ENCODE measurements at places on chromosomes 6 and 20. TPM values are rescaled to one million over a fixed set of nuclear protein-coding genes. Genes with fewer than 3 reads are reported as not detected.

The TTLL9 gene
- total RNA-seq = 0.17 TPM

GRCh38 chr20:39474879-39475278, 512.7 kb downstream of the DHX35 start:
- DNase-seq = no peak
- H3K36me3 ChIP-seq = no peaks in the 10 kb centered on the region
- H3K4me3 ChIP-seq = no peak overlapping the region
- no peaks in the 10 kb centered on the region for H3K27me3 ChIP-seq
- no peak overlapping the region for H3K27ac ChIP-seq

The PNLDC1 gene
- 0.17 TPM for total RNA-seq

The C6orf15 gene
- not detected for total RNA-seq

GRCh38 chr6:114467931-114468330, 125.1 kb upstream of the HS3ST5 start:
- no peaks in the 10 kb centered on the region for H3K36me3 ChIP-seq
- H3K4me1 ChIP-seq = no peaks in the 10 kb centered on the region
- DNase-seq = no peak
- H3K27me3 ChIP-seq = no peaks in the 10 kb centered on the region
- H3K27ac ChIP-seq = no peak overlapping the region

The DTD1 gene
- total RNA-seq = 20.9 TPM

DNA sequence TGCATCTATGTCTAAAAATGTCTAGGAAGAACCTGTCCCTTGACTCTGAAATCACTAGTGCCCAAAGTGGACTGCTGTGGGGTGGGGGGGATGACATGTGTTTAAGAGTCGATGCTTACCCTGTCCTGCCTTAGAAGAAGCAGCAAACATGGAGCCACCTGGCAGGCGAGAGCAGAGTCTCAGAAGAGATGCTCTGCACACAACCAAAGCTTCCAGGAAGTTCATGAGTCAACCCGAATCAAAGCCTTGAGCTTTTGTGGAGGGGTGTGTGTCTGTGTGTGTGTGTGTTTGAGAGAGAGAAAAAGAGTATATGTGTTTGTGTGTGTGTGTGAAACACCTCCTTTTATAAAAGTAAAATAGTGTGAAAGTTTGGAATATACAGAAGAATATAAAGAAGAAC, 269.9 kb downstream of the ALDH8A1 start:
- no peak overlapping the region for H3K27ac ChIP-seq
- H3K36me3 ChIP-seq = no peaks in the 10 kb centered on the region
- peaks cover 4% of the 10 kb centered on the region for H3K27me3 ChIP-seq
- H3K4me3 ChIP-seq = no peak overlapping the region

The COL21A1 gene
- total RNA-seq = 12.8 TPM

DNA sequence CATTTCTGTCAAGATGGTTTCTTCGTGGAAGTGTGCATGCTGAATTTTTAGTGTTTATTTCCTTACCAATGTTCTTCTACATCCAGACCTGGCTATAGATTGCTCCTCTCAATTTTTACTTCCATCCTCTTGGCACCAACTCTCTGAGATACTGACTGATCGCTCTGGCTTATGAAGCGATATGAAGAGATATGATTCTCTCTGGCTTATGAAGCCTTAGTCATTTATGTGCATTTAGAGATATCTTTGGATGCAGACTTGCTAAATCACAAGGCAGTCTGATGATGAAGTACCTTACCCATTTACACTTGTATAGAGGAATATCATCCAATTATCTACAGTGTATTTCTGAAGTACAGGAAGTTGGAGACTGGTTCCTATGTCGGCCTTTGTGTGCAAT, 295.4 kb upstream of the STXBP5 start:
- peaks cover 6% of the 10 kb centered on the region for H3K4me1 ChIP-seq
- H3K27ac ChIP-seq = no peak overlapping the region
- H3K4me3 ChIP-seq = no peak overlapping the region
- no peak for DNase-seq
- no peaks in the 10 kb centered on the region for H3K27me3 ChIP-seq

The KIF13A gene
- total RNA-seq = 40.1 TPM

GRCh38 chr6:106377061-106377540, 16.6 kb downstream of the CRYBG1 start:
- peaks cover 15% of the 10 kb centered on the region for H3K27me3 ChIP-seq
- no peaks in the 10 kb centered on the region for H3K4me1 ChIP-seq
- H3K27ac ChIP-seq = no peak overlapping the region
- no peak for DNase-seq
- H3K4me3 ChIP-seq = no peak overlapping the region

DNA sequence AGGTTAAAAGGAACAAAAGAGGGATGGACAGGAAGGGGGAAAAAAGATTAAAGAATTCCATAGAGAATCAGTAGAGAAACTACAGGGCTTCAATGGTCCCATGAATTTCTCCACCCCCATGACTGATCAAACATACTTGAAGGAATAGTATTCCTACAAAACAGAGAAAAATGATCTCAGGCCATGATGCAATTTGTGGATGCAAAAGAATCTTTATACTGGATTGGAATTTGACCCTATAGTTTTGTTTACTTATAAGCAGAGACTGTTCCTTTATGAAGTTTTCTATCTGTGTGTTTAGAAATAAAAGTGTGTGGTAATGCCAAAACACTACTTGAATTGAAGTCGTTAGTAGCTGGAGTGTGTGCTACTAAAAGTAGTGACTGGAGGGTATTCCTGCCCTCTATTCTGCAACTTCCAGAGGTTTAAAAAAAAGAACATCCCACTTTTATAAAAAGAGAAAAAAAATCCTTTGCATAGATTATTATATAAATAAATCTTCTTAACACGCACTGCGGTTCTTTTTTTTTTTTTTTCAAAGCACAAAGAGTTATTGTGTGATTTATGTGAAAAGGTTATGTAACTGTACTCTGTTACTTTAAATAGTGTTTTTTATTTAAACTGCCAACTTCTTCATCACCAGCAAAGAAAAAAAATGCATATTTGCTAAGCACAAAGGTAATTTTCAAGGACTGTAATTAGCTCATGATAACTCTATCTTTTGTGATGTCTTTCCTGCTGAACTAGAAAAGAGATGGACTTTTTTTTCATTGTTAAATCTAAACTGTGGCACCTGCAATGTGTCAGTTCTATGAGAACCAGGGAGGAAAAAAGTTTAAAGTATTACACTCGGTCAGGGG, 214.5 kb upstream of the CITED2 start:
- H3K36me3 ChIP-seq = no peaks in the 10 kb centered on the region
- DNase-seq = no peak
- peaks cover 42% of the 10 kb centered on the region for H3K4me1 ChIP-seq
- no peaks in the 10 kb centered on the region for H3K27me3 ChIP-seq

GRCh38 chr6:166834049-166834448, 122.3 kb downstream of the RNASET2 start:
- H3K4me1 ChIP-seq = no peaks in the 10 kb centered on the region
- DNase-seq = no peak
- H3K36me3 ChIP-seq = no peaks in the 10 kb centered on the region
- H3K27ac ChIP-seq = no peak overlapping the region
- H3K27me3 ChIP-seq = no peaks in the 10 kb centered on the region

The EPPIN gene
- 0.24 TPM for total RNA-seq

The POM121L2 gene
- total RNA-seq = 0.10 TPM

DNA sequence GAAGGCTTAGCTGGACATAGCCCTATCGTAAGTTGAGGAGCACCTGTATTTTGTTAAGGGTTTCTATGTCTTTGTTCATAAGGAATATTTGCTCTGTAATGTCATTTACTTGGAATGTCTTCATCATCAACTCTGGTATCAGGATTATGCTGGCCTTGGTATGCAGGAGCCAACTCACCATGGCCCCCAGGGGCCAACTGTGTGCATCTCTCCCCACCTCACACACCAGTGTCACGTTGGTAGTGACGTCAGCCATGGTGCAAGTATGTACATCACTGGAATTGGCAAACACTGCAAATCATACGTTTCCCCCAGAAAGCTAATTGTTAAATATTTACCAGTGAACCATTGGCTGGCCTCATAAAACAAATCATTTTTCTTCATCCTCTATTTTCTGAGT, 70.8 kb downstream of the YTHDF1 start:
- H3K4me1 ChIP-seq = no peaks in the 10 kb centered on the region
- H3K27ac ChIP-seq = no peak overlapping the region
- H3K4me3 ChIP-seq = no peak overlapping the region
- peaks cover 55% of the 10 kb centered on the region for H3K27me3 ChIP-seq
- DNase-seq = no peak
- no peaks in the 10 kb centered on the region for H3K36me3 ChIP-seq

DNA sequence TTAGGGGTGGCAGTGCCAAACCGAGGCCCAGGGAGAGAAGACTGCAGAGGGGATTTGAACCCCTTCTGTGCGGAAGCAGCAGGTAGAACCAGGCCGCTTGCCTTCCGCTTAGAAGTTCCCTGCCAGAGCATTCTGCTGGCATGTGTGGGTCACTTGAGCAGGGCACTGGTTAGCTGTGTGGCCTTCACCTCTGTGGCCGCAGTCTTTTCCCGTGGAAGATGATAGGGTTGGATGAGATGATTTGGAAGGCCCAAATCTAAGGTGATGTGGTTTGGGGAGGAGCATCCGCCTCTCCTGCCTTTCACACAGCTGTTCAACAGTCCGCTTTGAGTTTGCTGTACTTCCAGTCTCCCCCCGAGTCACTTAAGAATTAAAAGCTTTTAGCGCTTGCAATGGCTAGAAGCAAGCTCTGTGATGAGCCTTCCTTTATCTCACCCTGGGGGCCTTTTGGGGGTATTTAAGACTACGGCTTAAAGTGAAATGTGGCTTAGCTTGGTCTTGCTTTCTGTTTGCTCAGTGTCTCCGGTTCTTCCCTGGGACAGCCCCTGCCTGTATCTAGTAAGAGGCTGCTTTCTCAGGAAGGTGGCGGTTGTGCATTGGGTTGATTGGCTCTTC, 743 bp downstream of the CMTR1 start:
- peaks cover 10% of the 10 kb centered on the region for H3K36me3 ChIP-seq
- peak overlapping the region; percentile 93 for H3K4me3 ChIP-seq
- peak overlapping the region; percentile 85 for H3K27ac ChIP-seq
- H3K4me1 ChIP-seq = peaks cover 25% of the 10 kb centered on the region

The IP6K3 gene
- not detected for total RNA-seq

DNA sequence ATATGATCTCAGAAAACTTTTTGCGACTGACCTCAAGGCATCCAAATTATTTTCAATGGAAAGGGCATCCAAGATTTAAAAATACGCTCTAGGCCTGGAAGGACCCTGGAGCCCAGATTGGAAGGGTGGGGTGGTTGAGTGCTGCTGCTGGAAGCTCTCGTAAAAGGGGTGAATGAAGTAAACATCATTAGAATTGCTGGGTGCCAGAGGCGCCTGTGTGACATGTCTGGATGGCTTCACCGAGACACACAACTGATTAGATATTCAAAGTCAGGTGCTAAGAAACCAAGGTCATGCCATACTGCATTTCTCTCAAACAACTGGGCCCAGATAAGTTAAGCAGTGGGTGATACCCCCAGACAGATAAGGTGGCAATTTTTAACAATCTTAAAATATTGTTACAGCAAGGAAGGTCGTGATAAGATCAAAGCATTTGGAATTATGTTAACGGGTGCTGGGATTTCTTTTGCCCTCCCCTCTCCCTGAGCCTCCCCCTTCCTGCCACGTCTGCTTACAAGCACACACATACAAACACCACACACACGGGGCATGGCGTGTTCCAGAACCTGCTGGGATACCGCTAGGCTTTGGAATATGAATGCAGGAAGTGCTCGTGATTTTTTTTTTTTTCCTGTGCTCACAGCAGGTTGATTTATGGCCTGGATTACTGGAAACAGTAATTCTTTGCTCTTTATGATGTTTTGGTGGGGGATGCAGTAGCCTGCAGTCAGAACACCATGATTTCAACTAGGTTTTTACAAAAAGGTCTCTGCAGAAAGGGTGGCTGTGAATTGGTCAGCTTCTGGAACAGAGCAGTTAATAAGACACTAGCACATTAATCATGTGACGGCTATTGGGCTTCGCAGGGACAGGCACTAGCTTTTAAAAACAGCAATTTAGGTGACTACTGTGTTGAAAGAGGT, 551.2 kb downstream of the QKI start:
- peak overlapping the region; percentile 26 for H3K4me3 ChIP-seq
- peaks cover 29% of the 10 kb centered on the region for H3K4me1 ChIP-seq
- no peak overlapping the region for H3K27ac ChIP-seq
- no peak for DNase-seq
- no peaks in the 10 kb centered on the region for H3K36me3 ChIP-seq
- no peaks in the 10 kb centered on the region for H3K27me3 ChIP-seq

- H3K27ac ChIP-seq = peak overlapping the region; percentile 90
- H3K27me3 ChIP-seq = no peaks in the 10 kb centered on the region
- DNase-seq = no peak
- peaks cover 4% of the 10 kb centered on the region for H3K36me3 ChIP-seq
- peaks cover 4% of the 10 kb centered on the region for H3K4me1 ChIP-seq
Measured at GRCh38 chr6:36154286-36154685, 24.0 kb downstream of the MAPK13 start.

GRCh38 chr20:54067606-54068174, 2.7 kb downstream of the BCAS1 start:
- H3K27ac ChIP-seq = peak overlapping the region; percentile 93
- H3K27me3 ChIP-seq = no peaks in the 10 kb centered on the region
- H3K4me1 ChIP-seq = peaks cover 35% of the 10 kb centered on the region
- no peaks in the 10 kb centered on the region for H3K36me3 ChIP-seq
- DNase-seq = peak; percentile 78

DNA sequence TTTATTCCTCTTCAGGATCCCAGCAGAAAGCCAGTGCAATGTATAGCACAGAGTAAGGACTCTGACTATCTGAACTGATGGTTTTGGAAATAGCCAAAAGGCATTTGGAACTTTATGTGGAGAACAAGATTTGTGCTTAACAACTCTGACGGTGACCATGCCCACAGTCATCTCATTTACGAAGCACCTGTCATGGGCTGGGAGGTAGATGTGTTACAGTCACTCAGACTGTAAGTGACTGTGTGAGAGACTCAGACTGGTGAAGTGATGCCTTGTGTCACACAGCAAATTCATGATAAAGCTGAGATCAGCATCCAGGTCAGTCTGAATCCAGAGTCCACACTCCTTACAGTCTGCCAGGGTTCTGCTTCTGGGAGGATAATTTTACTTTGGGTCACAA, 23.9 kb upstream of the FAM83C start:
- H3K27me3 ChIP-seq = no peaks in the 10 kb centered on the region
- no peak overlapping the region for H3K27ac ChIP-seq
- peaks cover 38% of the 10 kb centered on the region for H3K4me1 ChIP-seq
- H3K36me3 ChIP-seq = peaks cover 16% of the 10 kb centered on the region
- H3K4me3 ChIP-seq = no peak overlapping the region

DNA sequence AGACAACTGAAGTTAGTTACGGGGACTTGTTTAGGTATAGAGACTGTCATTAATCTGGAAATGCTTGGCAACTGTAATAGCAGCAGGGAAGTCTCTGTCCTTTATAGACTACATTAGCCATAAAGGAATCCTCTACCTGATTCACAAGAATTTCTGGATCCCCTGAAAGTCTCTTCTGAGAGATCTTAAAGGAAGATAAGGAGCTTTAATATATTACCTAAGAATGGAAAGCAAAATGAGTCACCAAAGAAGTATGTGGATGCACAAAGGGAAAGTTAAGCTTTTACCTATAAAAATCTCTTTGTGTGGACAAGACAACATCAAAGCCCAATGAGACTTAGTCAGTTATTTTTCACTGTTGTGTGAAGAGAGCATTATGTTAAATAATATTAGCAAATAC, 92.2 kb upstream of the RSPO3 start:
- no peak overlapping the region for H3K27ac ChIP-seq
- H3K27me3 ChIP-seq = no peaks in the 10 kb centered on the region
- H3K4me1 ChIP-seq = peaks cover 23% of the 10 kb centered on the region
- peak overlapping the region; percentile 0 for H3K4me3 ChIP-seq

GRCh38 chr20:59770851-59771250, 162.6 kb downstream of the SYCP2 start:
- no peak for DNase-seq
- H3K27me3 ChIP-seq = peaks cover 42% of the 10 kb centered on the region
- no peaks in the 10 kb centered on the region for H3K4me1 ChIP-seq
- no peak overlapping the region for H3K4me3 ChIP-seq

- H3K27ac ChIP-seq = no peak overlapping the region
- DNase-seq = no peak
- H3K4me1 ChIP-seq = peaks cover 23% of the 10 kb centered on the region
- no peaks in the 10 kb centered on the region for H3K27me3 ChIP-seq
- H3K4me3 ChIP-seq = no peak overlapping the region
Measured at GRCh38 chr6:53608396-53608795, 57.2 kb downstream of the KLHL31 start.
